ENCODE measurements at places on chromosomes 7 and 10.
A peak's percentile ranks its signal among the peaks of the same experiment; 100 is the strongest.

DNA sequence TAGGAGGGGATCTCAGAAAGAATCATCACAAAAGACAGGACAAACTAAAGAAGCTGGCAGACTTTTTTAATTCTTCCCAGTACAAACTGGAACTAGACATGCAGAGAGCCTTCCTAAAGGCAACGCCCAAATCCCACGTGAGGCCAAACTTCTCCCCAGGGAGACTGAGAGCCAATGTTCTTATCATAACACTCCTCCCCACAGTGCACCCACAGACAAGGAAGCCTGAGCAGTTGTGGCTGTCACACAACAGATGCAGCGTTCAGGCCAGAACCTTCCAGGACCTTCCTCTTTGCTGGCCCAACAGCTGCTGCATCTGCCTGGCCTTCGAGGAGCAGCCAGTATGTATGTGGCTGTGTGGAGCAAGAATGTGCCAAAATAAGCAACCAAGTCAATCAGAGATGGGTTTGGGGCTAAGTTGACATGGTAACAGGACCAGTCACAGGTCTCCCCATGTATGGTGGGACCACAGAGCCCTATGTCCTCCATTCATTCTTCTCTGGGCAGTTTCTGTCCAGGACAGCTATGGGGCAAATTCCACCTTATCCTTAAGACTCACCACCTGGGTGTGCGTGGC, 34.9 kb downstream of the SRPK2 start:
- DNase-seq, result no peak

DNA sequence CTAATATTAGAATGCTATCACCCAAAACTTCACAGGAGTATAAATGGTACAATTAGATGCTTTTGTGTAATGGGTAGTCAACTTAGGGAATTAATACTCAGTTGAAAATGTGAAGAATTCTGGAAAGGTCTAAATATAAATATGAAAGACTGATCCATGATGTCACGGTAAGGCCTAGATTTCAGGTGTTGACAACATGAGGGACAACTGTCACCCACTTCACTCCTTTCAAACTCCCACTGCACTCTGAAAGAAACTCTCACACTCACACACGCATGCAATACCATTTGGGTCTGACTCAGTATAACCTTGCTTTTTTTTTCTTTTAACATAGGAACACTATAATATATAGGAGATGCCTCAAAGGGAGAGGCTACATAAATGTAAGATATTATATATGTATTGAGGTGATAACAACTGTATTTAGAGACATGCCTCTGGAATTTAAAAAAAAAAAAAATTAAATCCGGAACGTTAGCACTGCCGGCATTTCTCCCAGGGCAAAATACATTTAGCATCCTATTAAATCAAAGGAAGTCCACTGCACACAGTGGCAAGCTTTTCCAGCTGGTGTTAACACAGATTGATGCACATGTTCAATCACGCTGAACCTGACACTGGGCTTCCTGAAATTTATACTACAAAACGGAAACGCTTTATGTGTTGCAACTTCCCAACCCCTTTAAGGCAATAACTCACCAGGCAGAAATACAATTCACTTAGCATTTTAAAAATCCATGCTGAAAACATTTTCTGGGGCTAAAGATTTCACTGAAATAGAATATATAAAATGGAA, 74.9 kb downstream of the RSU1 start:
- no peak for DNase-seq

DNA sequence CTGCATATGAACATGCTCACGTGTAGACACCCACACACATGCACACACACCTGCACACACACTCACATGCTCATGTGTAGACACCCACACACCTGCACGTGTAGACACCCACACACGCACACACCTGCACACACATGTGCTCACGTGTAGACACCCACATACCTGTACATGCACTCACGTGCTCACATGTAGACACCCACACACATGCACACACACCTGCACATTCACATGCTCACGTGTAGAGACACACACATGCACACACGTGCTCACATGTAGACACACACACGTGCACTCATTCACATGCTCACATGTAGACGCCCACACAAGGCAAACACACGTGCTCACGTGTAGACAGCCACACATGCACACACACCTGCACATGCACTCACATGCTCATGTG, 275.8 kb downstream of the PTPRN2 start:
- no peak for DNase-seq

DNA sequence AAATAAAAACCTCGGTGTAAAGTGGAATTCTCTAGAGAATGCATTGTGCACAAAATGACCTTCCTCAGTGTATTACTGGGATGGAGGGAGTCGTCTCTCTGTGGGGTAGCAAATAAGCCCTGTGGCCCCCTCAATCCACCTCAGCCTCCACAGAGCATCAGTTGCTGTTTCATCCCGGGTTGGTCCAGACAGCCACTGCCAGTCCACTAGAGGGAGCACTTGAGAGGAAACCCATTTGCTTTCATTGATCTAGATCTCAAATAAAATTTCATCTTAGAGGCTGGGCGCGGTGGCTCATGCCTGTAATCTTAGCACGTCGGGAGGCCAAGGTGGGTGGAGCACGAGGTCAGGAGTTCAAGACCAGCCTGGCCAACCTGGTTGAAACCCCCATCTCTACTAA, 1128.7 kb downstream of the CNTNAP2 start:
- no peak for DNase-seq

GRCh38 chr10:1375346-1376170, 319.4 kb downstream of the WDR37 start:
- peak; percentile 63 for DNase-seq

DNA sequence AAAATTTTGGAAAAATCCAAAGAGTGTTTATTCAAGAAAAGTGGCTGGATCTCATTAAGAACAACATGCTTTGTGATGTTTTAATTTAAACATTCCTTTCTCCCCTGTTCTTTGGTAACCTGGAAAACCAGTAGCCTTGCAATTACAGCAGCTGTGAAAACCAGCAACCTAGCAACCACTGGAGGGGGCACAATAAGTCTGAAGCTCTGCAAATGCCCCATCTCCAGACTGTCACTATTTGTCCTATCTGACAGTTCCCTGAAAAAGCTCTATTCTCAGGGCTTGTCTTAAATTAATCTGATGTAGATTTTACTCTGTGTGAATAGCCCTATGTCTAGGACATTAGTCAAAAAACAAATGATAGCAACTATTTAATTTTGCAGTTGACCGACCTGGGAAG, 137.6 kb upstream of the THSD7A start:
- no peak for DNase-seq

DNA sequence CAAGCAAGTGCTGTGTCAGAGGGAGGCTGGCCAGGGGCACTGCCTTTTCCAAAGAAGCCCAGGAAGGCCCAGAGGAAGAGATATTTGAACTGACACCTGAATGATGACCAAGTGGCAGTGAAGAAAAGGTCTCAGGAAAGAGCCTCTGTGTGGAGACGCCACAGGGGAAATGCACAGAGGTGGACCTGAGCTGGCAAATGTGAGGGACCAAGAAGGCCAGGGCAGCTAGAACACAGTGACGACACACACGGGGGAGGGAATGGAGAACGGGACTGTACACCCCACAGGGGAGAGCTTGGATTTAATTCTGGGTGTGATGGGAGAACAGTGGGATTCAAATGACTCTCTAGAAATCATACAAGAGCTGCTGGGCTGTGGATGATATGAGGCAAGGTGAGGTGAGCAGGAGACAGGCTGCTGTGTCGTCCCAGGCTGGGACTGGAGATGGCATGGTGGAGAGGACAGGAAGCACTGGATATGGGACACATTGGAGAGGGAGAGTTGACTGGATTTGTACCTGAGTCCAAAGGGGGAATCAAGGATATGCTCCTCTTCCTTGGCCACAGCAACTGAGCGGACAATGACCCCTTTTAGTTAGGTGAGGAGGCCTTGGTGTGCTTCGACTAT, 84.2 kb upstream of the DDC start:
- no peak for DNase-seq

Measured in suprapubic skin (tissue), 4 donors.